ENCODE measurements at places on chromosomes 12 and 14.

DNA sequence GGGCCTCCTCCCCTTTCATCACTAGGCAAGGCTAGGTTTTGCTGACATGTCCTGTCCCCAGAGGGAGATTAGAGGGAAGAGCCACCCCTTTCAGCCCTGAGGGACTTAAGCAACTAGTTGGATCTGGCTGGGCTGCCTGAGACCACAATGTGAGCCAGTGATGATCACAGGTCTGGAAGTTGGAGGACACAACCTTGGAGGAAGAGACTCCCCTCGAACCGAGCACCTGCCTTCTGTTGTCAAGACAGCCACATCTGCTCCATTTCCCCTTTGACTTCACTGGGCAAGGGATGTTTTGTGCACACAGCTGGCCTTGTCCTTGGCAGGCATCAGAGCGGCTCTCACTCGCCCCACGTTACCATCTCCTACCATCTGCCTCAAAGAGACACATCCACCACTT is 31.4 kb downstream of the MVK start:
- no peak for DNase-seq

DNA sequence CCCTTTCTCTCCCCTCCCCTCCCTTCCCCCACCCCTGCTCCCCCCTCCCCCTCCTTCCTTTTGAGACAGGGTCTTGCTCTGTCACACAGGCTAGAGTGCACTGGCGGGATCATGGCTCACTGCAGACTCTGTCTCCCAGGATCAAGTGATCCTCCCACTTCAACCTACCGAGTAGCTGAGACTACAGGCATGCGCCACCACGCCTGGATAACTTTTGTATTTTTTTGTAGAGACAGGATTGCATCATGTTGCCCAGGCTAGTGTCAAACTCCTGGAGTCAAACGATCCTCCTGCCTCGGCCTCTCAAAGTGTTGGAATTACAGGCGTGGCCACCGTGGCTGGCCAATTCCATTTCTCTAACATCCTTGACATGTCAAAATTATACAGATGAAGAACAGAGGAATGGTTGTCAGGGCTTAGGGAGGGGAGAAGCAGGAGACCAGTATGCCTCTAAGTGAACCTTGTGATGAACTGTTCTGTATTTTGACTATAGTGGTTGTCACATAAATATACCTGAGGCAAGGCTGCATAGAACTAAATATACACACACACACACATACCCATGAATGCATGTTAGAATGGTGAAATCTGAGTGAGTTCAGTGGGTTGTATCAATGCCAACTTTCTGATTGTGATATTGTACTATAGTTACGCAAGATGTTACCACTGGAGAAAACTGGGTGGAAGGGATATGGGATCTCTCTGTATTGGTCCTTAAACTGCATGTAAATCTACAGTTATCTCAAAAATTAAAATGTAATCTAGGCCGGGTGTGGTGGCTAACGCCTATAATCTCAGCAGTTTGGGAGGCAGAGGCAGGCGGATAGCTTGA is 3.6 kb upstream of the CFAP73 start:
- no peak for DNase-seq

- DNase-seq, result no peak
Measured at GRCh38 chr14:66288511-66288910, 197.7 kb upstream of the CCDC196 start.

DNA sequence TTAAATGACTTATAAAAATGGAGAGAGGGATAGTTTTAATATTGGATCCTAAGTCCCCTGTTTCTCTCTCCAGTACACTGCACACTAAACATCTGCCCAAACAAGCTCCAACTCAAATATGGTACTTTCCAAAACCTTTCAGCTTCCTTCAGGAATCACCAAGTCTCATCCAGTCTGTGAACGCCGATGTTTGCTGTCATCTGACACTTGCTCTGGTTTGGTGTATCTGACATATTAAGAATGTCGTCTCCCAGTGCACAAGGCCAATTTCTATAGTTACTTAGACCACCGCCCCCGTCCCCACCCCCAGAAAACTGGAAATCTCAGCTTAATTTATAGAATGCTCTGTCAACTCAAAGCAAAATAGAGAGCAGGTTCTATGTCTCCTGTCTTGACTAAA is 5.0 kb upstream of the MGP start:
- no peak for DNase-seq

GRCh38 chr14:85534458-85535293 is 4.7 kb downstream of the FLRT2 start:
- peak; percentile 69 for DNase-seq

GRCh38 chr12:6778217-6778573 is 5.9 kb downstream of the LAG3 start:
- DNase-seq, result no peak

GRCh38 chr14:92373336-92373735 is 50.4 kb downstream of the SLC24A4 start:
- no peak for DNase-seq
